ENCODE measurements at places on chromosomes 7 and 10.

DNA sequence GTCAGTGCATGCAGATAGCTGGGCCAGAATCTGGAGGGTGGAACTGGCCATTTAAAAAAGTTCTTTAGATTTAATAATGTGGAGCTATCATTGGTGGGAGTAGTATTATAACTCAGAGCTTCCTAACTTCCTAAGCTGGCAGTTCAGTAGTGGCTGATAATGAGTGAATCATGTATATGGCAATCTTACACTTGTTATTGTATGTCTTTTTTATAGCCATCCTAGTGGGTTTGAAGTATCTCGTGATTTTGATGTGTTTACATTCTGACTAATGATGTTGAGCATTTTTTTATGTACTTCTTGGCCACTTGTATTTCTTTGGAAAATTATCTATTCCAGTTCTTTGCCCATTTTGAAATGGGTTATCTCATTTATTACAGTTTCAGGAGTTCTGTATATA, 15.4 kb downstream of the TFAM start:
- DNase-seq: no peak

DNA sequence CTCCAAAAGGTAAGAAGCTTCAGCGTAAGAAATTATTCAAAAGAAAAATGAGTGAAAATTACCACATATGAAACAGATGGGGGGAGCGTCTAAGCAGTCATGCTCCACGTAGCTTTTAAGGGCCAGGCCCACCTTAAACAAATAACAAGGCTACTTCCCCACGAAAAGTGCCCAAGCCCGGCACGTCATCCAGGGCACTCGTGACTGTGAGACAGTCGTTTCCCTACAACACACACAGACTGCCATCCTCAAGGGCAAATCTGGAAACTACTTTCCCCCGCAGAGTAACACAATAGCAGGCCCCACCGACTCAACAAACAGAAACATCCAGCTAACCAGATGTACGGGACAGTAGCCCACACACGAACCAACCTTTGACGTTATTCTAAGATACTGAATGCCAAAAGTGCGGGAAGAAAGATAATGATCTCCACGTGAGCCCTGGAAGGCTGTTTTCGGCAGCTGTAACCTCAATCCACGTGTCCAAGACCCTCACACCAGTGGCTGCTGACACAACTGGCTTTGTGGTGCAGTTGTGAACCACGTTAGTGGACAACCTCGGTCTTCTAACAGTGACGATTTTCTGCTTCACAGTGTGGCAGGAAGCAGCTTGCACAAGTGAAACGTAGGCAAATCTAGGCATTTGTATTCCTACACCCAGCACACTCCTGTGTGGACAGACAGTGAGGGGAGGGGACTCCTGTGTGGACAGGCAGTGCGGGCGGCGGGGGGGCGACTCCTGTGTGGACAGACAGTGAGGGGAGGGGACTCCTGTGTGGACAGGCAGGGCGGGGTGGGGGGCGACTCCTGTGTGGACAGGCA, 251.7 kb downstream of the ZMYND11 start:
- DNase-seq: no peak

- no peak for DNase-seq
Measured at GRCh38 chr10:18684953-18685352, 25.7 kb downstream of the ARL5B start.

GRCh38 chr10:82736305-82736704, 861.3 kb downstream of the NRG3 start:
- DNase-seq: no peak

DNA sequence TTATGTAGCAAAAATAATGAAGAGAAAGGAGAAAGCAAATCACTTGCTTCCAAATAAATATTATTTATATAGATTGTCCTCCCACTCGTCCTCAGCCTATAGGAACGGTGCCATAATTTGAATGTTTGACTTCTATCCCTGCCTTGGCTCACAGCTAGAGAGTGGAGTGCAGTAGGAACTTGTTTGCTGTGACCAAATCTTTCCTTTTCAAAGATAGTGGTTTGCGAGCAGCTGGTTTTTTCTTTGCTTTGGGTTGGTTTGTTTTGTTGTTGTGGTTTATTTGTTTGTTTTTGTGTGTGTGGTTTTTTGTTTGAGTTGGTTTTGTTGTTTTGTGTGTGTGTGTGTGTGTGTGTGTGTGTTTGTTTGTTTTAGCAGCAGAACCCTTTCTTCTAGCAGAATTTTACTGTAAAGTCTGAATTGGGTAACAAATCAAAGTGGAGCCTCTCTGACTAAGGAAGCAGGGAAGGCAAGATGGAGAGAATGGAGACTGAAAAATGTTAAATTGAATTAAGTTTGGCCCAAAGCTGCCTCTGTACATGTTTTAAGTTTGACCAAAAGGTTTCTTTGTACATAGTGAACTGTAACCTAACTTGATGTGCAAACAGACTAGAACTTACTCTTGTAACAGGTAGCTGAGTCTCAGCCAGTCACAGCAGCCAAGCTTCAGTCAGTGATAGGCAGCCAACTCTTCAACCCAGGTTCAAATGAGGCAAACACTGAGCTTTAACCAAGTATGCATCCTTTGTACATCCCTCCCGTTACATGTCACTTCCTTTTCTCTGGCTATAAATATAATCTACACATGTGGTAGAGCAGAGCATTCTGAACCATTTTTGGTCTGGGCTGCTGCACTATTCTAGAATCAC, 149.5 kb upstream of the LRGUK start:
- DNase-seq: no peak

- no peak for DNase-seq
Measured at GRCh38 chr7:98365863-98366561, 34.9 kb downstream of the BAIAP2L1 start.

GRCh38 chr10:26593896-26594295, 103.6 kb upstream of the PDSS1 start:
- DNase-seq: no peak

DNA sequence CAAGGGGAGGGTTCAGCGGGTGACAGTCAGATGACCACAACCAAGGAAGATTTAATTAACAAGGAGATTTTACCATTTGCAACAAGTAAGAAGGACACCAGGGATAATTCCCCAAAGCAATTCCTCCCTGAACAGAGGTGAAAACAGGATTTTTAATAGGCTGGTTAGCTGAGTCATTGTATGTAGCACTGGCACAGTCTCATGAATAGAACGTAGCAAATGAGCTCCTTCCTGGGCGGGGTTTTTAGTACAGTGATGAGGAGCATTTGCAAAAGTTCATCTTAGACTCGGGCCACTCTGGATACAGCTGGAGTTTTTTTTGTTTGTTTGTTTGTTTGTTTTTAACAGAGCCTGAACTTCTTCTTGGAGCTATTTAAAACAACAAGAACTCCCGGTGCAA, 39.0 kb downstream of the TAC1 start:
- no peak for DNase-seq

GRCh38 chr10:26557641-26558014, 119.5 kb downstream of the APBB1IP start:
- no peak for DNase-seq

DNA sequence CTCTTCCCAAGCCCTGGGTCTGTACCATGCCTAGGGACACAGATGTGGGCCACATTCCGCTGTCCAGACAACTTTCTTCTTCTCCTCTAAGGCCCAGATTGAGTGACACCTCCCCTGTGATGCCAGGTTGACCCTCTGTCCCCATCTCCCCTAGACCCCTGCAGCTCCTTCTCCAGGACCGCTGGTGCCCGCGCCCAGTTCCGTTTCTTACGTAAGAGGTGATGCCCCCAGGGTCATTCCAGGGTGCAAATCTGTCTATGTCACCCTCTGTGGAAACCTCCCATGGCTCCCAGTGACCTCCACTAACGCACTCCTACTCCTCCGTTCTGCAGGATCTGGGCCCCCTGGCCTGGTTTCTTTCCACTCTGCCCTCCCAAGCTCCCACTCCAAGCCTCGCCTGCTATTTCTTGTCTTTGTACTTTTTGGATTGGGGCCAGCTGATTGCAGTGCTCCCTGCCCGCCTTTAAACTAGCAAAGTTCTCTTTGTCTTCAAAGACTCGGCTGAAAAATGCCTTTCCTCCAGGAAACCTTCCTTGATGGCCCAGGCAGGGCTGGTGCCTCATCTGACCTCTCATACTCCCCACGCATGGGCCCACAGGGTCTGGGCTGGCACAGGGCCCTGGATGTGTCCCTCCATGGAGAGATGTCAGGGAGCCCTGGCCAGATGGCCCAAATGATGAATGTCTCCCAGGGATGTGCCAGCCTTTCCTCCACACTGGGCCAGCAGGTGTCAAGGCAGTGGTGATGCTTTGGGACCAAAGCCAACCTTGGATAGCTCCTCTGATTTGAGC, 21.3 kb upstream of the ELN start:
- no peak for DNase-seq

DNA sequence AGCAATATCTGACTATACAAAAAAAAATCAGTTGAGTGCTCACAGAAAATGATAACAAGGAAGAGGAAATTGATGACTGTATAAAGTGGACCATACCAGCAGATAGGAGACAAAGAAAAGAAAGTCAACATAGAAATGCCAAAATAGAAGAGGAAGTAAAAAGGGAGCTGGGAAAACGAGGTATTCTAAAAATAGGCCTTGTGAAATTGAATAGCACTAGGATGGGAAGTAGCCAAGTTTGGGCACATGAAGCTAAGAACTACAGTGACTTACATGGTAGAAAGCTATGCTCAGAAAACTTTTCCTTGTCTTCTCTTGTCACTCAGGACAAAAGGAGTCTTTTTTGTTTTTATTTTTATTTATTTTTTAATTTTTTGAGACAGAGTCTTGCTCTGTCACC, 76.2 kb upstream of the APBB1IP start:
- no peak for DNase-seq

- no peak for DNase-seq
Measured at GRCh38 chr10:396535-397220, 261.4 kb downstream of the ZMYND11 start.

DNA sequence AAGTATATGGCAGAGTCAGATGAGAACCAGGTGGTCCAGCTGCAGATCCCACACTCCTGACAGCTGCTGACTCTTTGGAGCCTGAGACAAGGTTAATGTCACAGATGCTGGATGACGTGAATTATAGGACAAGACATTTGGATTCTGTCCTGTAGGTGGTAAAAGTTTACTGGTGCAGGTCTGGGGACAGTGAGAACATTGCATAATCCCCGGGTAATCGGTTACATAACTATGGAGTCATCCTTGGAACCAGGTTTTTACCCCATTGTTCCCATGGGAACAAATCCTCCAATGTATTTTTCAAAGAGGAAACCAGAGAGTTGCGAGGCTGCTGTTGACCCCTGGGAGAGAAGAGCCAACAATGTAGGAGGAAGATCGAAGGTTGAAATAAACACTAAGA, 27.5 kb upstream of the ZCCHC24 start:
- DNase-seq: no peak

DNA sequence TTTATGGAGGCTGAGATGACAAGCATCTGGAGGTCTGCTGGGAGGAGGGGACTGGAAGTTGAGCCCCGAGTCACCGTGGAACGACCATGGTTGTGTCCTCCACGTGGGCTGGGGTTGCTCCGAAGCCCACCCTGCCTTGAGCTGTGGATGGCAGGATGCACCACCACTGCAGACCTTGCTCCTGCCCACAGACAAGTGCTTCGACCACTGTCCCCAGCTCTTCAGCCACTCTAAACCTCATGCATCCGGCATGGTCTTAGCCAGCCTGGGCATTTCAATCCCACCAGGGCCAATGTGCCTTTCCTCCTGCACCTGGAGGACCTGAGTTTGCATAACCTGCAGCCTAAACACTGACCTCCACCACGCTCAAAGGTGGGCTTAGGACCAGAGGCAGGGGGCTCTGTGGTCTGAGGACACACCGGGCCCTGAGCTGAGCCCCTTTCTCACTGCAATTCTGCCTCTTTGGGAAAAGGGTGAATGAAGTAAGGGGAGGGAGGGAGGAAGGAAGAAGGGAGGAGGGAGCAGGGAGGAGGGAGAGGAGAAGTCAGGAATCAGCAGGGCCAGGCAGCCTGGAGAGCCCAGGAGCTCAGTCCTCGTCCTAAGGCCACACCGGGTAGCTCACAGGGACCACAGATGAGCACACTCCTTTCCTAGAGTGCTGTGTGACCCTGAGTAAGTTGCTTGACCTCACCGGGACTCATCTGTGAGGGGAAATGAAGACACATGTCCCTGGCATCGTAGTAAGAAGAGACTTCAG, 44.8 kb upstream of the DNAAF5 start:
- no peak for DNase-seq

DNA sequence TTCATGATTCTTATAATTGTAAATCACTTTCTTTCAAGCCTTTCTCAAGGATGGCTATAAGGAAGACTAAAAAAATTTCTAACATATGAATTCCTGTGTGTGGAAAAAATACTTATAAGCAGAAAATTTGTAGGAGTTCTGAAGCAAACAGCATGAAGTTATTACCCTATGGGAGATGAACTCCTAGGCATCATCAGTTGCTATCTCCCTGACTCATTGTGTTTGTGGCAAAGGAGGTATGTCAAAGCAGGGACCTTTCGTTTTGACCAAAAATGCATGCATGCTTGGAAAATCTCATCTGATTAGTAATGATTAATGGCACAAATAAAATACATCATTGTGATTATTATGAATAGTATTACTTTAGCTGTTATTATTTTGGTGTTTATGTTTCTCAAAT, 59.4 kb downstream of the CALCR start:
- no peak for DNase-seq

DNA sequence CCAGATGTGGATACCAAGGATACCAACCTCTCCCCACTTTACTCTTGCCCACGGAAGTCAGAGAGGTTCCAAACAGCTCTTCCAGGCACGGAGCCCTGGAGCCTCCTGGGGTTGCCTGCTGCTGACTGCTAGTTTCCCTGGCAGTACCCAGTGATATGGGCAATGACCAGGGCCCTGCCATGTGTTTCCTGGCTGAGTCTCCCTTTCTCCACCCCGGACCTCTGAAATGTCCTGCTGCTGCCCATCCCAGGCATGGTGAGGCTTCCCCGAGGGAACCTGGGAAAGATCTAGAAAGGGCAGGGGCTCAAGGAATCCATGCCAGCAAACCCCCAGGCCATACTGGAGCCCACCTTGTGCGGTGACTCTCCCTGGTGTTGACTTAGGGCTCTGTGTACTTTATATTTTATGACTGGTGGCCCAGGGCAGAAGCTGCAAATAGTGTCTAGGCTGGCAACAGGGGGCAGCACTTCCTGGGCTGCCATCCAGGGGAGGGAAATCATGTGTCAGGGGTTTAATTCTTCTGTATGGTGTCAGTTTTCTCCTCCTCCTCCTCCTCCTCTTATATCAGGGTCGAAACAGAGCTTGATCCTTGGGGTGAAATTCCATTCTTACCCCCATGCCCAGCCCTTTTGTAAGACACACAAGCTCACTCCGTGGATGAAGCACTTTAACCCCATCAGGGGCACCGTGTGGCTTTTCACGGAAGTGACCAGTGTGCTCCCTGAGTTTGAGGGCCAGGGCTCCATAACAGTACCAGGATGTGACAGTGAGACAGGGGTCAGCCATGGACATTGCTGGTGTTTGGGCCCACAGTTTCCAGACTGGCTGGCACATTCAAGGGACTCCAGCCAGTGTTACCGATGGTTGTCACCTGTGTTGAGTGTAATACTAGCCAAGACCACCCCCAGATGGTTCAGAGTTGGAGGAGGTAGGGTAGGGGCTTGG, 62.4 kb upstream of the GDF10 start:
- no peak for DNase-seq
